ENCODE measurements at places on chromosomes 3 and 15.

GRCh38 chr3:71974786-71975185 is 189.8 kb upstream of the PROK2 start:
- no peak for DNase-seq

DNA sequence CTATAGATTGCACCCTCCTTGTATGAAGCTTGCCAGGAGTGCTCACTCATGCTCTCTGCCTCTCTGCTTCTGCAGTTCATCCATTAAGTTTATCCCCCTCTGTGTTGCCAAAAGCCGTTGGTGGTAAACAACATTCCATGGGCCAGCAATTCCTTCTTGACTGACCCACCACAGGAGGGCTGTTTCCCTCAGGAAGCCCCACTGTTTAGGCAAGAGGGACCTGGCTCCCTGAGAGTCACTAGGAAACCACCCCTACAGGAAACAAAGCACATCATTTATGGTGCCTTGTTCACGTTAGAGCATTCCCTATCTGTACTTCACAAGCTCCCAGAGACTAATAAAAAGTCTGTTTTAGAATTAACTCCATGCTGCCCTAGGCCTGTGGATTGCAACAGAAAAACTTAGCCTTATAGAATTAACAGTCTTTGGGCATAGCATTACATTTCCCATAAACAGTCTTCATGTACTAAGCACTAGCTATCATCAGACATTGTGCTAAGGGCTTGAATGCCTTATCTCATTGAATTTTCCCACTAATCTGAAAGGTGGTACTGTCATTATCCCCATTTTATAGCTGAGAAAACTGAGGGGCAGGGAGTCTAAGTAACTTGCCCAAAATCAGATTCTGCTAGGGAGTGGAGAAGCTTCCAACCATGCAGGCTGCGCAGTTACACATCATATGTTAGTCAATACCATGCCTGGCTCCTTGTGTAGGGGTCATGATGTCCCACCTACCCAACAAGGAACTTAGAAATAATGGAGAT is 149.9 kb downstream of the SHQ1 start:
- no peak for DNase-seq

- no peak for DNase-seq
Observed at GRCh38 chr3:171622126-171622525, 161.9 kb upstream of the TNIK start.

GRCh38 chr3:32685543-32686185 is 676 bp downstream of the CNOT10 start:
- DNase-seq, result no peak

GRCh38 chr15:38255690-38256089 is 3.1 kb downstream of the SPRED1 start:
- DNase-seq, result no peak

GRCh38 chr3:156675830-156676767 is 1.7 kb downstream of the TIPARP start:
- peak; percentile 34 for DNase-seq

DNA sequence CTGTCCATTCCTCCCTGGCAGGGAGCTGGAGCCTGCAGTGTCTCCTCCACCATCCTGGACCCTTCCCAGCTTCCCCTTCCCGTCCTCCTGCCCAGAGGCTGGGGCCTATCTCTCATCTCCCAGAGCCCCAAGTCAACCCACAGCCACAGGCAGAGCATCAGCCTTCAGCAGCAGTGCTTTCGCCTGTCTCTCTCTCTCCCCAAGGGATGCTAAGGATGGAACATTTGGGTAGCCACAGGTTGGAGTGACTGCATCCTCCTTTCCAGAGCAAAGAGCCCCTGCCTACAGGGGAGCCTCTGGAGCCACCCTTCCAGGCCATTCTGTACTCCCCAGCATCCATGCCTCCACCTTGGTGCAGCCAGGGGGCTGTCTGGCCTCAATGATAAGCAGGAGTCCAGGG is 4.2 kb downstream of the PLCB2 start:
- no peak for DNase-seq

DNA sequence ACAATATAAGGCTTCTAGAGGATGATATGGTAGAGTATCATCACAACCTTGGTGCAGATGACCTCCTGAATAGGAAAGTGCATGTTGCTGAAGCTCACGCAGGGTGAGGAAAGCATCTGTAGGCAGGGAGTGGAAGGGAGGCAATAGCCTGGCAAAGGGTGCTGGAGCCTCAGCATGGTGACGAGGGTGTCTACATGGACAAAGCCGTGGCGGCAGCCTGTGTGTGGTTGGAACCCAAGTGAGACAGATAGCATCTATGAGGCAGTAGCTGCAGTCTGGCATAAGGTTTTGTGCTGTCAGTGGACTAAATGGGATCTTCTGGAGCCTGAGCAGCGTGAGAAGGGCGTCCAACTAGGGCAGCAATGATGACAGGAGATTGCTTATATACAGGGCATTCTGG is 132.5 kb downstream of the DLG1 start:
- DNase-seq, result no peak

DNA sequence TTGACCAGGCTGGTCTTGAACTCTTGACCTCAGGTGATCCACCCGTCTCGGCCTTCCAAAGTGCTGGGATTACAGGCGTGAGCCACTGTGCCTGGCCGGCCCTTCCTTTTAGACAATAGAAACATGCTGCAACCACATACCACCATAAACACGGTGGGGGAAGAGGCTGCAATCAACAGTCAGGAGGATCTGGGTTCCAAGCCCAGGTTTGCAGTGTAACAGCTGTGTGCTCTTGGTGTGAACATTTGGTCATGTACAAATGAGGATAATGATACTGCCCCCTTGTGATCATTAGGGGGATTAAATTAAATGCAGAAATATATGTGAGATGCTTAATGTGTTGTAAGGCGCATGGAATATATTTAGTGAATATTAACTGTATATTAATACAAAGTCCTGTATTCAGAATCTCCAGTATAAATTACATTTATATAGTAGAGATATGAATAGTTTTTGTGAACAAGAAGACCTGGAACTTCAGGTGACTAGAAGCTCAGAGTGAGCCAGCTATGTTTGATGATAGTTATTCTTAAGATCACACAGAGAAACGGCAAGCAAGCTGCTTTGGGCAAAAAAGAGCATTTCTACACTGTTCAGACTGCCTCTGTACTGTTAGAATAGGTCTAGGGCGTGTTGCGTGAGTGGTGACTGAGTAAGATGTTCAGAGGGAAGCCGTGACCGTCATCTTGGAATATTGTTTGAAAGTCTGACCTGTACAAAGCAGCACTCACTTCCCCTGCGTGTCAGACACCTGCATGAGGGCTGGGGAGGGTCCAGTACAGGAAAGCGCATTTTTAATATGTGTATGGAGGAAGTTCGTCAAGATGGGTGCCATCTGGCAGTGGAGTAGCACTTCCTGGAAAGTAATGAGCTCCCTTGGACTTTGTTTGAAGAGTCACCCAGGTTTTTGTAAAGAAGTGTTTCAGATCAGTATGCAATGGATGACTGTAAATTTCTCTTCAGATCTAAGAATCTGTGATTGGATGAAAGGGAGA is 125.8 kb downstream of the PGPEP1L start:
- no peak for DNase-seq

- no peak for DNase-seq
Observed at GRCh38 chr3:155889952-155890351, 19.5 kb downstream of the GMPS start.

GRCh38 chr15:49082960-49083359 is 36.7 kb upstream of the SECISBP2L start:
- no peak for DNase-seq

DNA sequence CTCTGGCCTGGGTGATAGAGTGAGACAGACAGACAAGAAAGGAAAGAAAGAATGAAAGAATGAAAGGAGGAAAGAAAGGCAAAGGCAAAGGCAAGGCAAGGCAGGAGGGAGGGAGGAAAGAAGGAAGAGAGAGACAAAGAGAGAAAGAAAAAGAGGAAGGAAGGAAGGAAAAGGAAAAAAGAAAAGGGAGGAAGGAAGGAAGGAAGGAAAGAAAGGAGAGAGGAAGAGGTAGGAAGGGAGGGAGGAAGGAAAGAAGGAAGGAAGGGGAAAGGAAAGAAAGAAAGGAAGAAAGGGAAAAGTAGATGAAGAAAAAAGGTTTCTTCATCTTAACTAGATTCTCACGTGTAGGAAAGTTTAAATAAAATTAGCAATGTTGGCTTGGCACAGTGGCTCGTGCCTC is 142.2 kb downstream of the GREM1 start:
- DNase-seq, result no peak

GRCh38 chr15:56910801-56911200 is 7.6 kb upstream of the TCF12 start:
- DNase-seq, result no peak

DNA sequence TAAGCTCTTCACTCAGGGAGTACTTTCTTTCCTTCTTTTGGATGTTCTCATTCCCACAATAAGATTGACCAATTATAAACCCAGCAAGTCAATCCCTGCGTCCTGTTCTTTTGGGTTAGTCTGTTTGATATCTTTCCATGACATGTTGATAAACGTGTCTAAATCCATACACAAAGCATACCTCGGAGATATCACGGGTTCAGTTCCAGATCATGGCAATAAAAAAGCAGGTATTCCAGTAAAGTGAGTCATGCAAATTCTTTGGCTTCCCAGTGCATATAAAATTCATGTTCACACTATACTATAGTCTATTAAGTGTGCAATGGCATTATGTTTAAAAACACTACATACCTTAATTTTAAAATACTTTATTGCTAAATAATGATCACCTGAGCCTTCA is 667.7 kb downstream of the MAGI1 start:
- no peak for DNase-seq

- DNase-seq, result peak; percentile 2
Observed at GRCh38 chr15:52112203-52112750, 298 bp downstream of the BCL2L10 start.

DNA sequence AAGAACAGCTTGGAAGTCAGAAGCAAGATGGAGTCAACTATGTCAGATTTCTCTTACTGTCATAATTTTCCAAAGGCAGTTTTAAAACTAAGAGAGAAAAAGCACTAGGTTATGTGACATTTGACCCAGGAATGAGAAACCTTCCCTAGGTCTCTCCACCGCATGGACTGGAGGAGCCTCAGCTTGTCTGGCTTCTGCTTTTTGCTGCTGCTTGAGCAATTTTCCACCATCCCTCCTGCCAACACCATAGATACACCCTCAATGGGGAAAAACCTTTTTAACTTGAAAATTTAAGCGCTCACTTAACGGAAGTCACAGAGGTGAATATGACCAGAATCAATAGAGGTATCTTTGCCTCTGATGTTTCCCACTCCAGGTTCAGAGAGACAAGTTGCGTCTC is 17.8 kb upstream of the IREB2 start:
- no peak for DNase-seq

DNA sequence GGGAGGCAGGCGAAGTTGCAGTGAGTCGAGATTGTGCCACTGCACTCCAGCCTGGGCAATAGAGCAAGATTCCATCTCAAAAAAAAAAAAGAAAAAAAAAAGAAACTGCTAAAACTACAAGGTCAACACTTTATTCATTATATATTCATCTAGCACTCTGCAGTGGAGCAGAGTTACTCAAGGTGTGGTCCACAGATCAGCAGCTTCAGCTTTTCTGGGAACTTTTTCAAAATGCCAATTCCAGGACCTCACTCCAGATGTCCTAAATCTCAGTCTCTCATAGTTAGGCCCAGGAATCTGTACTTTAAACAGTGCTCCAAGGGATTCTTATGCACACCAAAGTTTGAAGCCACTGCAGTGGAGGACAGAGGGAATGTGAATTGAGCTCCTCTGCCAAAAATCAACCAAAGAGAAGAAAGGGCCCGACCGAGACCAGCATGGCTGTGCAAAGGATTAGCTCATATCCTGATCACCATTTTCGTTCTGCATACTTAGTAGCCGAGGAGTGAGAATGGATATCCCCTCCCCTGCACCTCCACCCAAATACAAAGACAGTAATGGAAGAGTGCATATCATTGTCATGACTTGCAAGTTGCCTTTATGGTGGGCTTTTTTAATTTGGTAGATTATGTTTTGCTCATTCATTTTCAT is 201.9 kb downstream of the MEX3B start:
- DNase-seq, result no peak

DNA sequence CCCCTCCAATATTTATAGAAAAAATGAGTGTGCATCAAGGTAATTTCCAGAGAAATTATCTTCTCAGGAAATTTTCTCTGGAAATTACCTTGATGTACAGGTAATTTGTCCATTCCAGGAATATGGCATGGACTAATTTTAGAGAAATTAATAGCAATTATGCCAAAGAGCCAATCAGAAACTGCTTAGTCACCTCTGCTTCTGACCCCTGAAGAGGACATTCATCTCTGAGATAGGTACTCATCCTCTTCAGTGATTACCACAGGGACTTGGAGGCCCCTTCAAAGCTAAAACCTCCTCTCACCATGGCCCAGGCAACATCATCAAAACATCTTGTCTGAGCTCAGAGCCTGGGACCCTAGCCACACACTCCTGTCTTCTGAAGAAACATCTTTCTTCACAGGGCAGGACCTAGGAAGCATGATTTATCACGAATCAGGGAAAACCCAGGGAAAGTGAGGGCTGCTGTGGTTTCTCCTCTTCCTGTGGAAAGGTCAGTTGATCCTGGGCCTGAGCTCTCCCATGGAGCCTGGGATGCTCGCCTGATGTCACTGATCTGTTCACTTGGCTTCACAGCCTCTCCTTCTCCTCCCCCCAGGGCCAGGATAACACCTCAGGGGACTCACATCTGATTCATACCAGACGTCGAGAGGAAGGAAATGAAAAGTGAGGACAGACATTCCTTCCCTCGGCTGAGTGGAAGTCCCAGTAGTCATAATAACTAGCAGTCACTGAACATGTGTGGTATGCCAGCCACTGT is 210.5 kb downstream of the DTWD1 start:
- DNase-seq, result no peak
